ENCODE measurements at places on chromosomes 2 and 18.

DNA sequence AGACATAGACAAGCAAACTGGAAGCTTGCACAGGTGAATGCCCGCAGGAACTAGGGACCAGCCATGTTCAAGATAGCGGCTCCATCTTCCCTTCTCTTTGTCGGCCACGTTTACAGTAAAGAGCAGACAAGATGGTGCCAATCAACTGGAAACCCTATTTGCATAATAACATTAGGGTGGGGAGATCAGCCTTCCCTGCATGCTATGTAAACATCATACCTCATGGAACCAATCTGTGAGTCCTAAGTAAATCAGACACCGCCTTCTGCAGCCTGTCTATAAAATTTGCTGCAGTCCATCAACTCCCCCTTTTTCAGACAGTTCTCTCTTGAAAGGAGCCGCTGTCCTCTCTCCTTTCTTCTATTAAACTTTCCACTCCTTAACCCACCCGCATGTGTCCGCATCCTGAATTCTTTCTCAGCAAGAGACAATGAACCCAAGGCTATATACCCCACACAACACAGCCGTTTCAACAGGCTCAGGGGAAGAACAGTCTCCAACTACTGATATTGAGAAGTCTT, 384.4 kb downstream of the EIPR1 start:
- no peak for DNase-seq

DNA sequence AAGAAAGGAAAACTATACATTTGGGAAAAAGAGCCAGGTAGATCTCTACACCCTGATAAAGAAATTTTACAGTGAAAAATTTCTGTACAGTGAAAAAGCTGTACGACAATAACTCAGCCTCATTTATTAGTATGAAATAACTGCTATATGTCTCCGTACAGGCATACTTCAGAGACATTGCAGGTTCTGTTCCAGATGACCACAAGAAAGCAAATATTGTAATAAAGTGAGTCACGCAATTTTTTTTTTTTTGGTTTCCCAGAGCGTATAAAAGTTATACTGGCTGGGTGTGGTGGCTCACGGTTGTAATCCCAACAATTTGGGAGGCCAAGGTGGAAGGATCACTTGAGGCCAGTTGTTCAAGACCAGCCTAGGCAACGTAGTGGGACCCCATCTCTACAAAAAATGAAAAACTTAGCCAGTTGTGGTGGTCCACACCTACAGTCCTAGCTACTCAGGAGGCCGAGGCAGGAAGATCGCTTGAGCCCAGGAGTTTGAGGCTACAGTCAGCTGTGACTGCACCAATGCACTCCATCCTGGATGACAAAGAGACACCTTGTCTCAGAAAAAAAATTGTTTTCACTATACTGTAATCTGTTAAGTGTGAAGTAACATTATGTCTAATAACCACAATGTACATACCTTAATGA, 28.2 kb upstream of the AMMECR1L start:
- no peak for DNase-seq

DNA sequence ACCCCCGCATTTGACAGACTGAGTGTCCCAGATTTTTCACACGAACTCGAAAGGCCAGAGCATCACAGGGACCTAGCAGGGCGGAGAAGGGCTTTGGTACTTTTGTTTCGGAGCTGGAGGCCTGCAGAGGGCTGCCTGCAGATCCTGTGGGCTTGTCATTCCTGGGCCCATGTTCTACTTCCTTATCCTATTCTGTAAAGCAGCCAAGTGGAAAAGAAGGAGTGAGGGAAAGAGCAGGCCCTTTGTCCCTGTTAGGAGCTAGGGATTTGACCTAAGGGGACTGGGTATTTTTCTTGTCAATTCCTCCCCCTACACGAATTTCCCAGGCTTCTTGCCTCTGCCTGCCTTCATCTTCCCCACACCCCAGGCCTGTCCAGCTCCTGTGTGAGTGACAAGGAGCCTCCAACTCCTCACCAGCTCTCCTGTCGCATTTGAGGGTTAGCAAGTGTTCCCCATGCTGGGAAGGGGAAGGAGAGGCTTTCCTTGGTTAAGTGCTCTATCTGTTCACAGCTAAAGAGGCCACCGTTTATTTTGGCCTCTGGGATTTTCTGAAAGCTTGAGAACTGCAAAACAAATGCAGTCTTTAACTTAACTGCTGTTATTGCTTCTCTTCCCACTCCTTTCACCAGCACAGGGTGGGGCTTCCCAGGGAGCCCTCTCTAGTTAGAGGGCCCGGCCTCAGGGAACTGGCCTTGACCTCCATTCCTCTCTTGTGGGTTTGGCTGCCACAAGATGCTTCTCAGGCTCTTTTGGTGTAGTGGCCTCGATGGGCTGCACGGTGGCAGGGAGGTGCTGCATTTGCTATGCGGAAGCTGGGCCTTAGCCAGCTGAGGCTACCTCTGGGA, 61.2 kb downstream of the SGPP2 start:
- no peak for DNase-seq

GRCh38 chr18:59172664-59173249, 33.1 kb downstream of the SEC11C start:
- no peak for DNase-seq

- no peak for DNase-seq
Observed at GRCh38 chr2:3512086-3512485, 7.2 kb downstream of the ADI1 start.

- DNase-seq = no peak
Observed at GRCh38 chr2:59217360-59217759, 976.2 kb upstream of the FANCL start.

GRCh38 chr2:39479053-39479670, 42.1 kb upstream of the MAP4K3 start:
- DNase-seq = no peak

DNA sequence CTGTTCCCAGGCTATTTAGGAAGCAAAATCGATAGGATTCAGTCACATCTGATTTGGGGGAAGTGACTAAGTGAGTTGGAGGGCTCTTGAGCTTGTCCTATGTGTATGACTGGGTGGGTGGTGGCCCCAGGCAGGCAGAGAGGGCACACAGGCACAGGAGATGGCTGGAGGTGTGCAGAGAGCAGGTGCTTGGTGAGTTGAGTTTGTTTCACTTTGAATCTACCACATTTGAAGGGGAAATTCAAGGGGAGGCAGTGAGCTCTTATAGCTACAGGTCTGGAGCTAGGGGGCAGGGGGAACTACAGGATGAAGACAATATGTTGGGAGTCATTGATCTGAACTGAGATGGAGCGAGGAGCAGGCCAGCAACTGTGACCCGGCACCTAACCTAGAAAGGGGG, 42.5 kb upstream of the TMEM200C start:
- DNase-seq = no peak

- no peak for DNase-seq
Observed at GRCh38 chr2:200438846-200439245, 71.0 kb downstream of the KCTD18 start.

GRCh38 chr2:184256611-184257010, 341.7 kb upstream of the ZNF804A start:
- DNase-seq = no peak

DNA sequence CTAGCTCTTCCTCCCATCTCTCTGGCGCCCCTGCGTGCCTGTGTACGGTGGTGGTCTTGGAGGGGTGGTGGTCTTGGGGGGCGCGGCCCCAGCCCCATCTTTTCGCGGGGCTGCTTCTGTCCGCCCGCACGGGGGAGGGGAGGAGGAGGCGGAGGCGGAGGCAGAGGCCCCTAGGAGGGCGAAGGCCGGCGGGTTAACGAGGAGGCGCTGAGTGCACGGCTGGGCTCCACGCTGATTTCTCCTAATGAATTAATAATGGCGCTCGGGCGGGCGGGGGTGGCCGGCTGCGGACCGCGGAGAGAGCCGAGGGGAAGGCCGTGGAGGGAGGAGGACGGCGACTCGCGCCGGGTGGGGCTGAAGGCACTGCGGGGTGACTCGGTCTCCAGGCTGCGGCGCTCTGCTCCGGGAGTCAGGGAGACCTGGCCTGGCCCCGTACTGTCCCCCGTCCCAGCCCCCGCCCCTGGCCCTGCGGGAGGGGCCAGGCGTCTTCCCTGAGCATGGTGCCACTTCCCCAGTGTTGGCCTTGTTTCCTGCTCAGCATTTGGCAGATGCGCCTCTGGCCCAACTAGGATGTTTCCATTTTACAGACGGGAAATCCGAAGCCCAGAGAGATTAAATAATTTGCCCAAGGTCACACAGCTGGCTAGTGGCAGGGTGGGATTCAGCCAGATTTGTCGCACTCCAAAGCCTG, 6.0 kb downstream of the GAREM2 start:
- DNase-seq = no peak

DNA sequence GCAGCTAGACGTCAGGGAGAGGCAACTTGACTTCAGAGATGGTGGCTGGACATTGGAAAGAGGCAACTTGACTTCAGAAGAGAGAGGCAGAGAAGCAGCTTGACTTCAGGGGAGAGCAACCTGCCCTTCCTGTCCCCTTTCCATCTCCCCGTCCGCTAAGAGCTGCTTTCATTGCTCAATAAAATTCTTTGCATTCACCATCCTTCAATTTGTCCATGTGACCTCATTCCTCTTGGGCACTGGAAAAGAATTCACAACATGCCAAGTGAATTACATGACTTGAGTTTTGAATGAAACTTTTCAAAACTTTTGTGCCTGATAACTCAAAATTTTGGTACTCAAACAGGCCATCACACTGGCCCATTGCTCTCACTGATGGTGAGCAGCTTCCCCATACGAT, 158.9 kb downstream of the DPP4 start:
- no peak for DNase-seq

DNA sequence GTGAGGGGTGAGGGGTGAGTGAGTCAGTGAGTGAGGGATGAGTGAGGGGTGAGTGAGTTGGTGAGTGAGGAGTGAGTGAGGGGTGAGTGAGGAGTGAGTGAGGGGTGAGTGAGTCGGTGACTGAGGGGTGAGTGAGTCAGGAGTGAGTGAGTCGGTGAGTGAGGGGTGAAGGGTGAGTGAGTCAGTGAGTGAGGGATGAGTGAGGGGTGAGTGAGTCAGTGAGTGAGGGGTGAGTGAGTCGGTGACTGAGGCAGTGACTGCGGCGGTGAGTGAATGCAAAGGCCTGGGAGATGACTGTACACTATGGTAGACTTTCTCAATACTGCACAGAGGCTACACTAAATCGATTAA, 16.6 kb downstream of the THAP4 start:
- no peak for DNase-seq

DNA sequence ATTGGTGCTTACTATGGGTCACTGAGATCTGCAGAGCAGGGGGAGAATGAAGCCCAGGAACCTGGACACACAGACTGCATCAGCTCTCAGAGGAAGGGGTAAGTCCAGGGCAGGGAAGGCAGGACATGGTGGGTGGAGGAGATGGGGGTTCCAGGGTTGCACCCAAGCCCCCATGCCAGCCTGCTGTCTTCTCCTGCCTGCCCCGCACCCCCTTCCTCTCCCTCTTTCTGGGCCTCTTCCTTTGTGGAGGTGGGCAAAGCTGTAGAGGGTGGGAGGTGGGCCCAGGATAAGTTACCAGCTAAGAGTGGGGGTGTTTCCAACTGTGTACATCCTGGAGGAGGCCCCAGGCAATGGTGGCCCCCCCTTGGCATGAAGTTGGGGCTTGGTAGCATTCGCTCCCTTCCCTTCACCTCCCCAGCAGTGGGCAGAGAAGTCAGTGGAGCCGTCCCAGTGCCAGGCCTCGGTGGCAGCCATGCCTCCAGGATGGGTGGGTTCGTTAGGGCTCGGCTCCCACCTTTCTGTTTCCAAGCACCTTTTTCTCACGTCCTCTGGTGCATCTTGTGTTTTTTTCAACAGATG, 132.2 kb downstream of the CLIP4 start:
- DNase-seq = no peak

GRCh38 chr2:27093430-27094352, 7.1 kb downstream of the KHK start:
- DNase-seq = no peak

DNA sequence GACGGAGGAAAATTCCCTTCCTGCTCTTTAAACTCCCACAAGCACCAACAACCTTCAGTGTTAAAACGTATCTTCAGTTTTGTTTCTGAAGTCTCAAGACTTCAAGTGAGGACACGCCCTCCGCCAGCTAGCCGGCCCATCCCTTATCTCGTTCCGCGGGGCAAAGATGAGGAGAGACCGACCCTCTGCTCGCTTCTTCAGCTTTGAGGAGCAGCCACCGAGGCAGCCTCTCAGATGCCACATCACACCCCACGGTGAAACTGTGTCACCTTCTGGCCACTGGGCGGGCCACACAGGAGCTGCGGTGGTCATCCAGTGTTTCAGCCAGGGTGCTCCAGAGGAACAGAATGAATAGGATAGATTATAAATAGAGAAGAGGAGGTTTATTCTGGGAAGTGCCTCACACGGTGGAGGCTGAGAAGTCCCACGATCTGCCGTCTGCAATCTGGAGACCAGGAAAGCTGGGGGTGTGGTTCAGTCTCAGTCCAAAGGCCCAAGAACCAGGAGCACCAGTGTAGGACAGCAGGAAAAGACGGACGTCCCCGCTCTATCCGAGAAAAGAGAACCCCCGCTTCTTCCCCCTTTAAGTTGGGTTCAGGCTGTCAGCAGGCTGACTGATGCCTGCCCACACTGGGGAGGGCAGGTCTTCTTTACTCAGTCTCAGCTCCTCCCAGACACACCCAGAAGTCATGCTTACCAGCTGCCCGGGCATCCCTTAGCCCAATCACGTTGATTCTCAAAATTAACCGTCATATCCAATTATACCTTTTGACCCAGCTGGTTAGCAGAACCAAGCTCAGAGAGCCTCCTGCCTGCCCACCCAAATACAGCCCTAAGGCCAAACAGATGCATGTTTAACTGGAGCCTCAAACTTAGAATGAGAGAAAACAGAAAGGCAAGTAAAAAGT, 399.7 kb upstream of the ID2 start:
- DNase-seq = no peak

GRCh38 chr2:226057365-226057764, 657.9 kb downstream of the NYAP2 start:
- no peak for DNase-seq

- no peak for DNase-seq
Observed at GRCh38 chr2:109646961-109647360, 32.8 kb downstream of the SOWAHC start.

DNA sequence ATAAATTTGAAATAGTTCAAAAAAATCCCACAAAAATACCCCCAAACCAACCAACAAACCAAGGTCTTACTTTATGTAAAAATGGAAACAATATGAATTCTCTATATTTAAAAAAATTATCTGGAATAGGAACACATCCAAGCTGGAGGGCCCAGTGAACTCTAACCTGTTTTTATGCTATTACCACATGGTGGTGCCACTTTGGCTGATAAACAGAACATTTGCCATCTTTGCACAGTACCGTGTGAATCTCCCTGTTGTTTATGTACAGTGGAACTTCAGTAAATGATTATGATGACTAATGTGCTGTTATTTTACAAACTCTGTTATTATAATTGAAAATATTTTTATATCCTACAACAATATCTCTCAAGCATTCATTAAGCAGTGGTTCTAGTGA, 145.3 kb upstream of the SMAD7 start:
- no peak for DNase-seq

GRCh38 chr2:202015471-202015870, 18.2 kb upstream of the FZD7 start:
- DNase-seq = no peak

- DNase-seq = no peak
Observed at GRCh38 chr2:173574324-173575112, 219.8 kb downstream of the CDCA7 start.

DNA sequence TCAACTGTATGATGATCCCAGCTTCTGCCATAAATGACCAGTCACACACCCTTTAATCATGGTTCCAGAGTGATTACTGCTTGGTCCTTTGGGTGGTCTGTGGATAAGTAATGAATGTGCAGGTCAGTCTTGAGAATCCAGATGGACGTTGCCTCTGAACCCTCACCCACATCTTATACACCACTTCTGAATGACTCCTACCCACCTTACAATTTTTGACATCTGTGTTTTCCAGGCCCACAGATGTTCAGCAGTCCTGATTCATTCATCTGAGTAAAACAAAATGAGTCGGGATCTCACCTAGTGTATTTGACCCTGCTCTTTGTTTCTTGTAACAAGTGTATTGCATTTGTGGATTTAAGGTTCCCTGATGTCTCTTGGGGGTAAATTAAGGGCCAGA, 194.1 kb upstream of the CCDC68 start:
- DNase-seq = no peak

Data from stimulated activated CD8-positive, alpha-beta memory T cell treated with anti-CD3 and anti-CD28 coated beads, Interleukin-4, amount 100 ng/mL, for 1 hour (primary cell).